ENCODE measurements at places on chromosomes 4 and X.

GRCh38 chrX:110403441-110404238 lies 45.0 kb downstream of the RTL9 start:
- DNase-seq = no peak

DNA sequence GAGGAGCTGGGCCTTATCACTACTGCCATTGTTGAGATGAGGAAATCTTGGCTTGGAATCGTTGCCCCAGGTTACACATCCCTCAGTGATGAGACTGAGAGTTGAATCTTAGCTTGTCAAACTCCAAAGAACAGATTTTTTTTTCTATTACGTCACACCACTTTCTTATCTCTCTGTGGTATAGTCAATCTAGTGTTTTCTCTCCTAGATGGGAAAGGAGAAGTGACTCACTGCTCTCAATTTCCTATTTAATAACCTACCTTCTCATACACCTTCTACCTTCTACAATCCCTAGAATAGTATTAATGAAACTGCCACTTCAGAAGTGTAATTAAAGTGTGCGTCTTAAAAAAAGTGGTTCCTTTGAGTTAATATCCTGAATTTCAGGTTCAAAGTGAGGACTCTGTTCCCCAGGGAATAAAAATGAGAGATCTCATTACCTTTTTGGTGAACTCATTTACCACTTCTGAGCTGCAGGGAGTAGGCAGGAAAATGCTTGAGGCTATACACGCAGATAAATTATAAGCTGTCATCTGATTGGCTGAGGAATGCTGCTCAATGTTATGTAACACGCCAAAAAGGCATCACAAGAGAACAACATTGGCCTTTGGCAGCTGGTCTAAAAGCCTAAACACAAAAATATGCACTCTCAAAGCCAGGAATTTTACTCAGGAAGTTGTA lies 59.3 kb downstream of the MAD2L1 start:
- DNase-seq = no peak

- no peak for DNase-seq
Observed at GRCh38 chrX:36504625-36505024, 503.5 kb upstream of the FAM47C start.

DNA sequence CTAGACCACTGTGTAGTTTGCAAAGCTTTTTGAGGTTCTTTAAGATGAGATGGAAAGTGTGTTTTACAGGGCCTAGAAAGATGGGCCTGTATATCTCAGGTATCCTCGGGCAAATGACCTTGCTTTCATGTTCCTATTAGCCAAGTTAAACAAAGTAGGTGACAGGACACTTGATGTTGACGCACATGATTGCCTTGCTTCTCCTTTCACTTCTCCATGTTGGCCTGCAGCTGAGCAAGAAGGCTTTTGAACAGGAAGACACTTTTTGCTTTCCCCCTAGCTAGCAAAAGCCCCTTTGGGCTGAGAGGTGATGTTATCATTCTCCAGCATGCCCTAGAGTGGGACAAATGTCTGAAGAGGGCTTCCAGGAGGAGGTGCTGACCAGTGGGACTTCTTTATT lies 202.1 kb downstream of the GPC3 start:
- no peak for DNase-seq

DNA sequence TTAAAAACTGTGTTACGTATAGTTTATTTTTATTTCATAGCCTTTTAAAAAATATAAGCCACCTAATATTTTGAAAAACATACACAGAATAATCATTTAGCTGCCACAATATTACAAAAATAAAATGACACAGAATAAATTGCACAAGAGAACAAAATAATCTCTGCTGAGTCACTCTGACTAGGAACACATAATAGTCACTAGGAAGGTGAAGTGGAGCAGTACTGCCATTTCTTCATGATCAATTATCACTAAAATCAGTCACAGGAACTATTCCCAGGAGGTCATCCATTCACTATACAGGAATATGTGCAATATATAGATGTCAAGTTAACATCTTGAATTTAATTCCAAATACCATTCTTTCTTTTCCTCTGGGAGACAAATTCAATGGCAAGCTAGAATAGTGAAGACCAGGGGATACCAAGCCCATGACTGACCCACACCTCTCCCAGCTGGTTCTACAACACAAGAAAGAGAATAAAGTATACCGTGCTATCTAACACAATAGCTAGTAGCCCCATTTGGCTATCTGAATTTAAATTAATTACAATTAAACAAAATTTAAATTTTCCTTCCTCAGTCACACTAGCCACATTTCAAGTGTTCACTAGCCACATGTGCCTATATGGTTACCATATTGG lies 5.9 kb downstream of the SMIM43 start:
- DNase-seq = no peak

DNA sequence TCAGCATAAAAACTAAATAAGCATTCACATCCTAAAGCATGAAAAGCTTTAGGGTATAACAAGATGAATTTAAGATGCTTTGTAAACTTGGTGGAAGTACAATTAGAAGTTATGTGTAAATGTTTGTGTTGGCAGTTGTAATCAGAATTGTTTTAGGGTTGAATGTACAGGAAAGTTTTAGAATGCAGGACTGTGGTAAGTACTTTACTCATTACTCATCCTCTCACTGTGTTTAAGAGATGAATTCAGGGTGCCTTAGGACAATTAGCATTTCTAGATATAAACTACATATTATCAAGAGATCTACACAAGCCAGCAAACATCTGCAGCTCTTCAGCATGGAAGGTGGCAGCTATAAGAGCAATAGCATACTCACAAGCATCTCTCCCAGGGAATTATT lies 77.5 kb upstream of the ELOVL6 start:
- no peak for DNase-seq

DNA sequence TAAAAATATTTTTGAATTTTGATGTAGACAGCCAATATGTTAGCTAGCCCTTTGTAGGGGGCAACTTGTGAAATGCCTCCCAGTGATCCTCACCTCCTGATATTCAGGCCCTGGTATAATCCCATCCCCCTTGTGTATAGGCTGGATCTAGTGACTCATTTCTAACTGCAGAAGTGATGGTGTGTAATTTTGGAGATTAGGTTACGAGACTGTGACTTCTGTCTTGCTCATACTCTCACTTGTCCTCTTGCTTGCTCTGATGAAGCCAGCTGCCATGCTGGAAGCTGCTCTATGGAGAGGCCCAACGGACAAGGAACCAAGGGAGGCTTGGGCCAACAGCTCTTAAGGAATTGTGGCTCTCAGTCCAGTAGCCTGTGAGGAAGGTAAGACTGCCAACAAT lies 61.7 kb downstream of the GPR82 start:
- no peak for DNase-seq

DNA sequence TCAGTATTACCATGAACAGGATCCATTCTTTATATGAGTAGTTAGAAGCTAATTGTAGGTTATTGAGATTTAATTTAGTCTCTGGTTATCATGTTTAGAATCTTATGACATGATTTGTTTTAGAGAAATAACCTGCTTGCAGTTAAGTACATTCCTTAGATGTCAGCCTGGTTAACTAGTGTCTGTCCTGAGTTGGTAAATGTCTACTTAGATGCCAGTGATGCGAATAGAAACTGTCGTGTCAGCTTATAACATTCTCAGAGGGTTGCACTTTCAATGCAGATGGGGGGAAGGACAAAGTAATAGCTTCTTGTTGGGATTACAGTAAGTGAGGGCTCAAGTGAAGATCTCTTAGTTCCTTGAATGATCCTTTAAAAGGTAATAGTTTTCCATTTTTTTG lies 227.8 kb upstream of the SPRY1 start:
- DNase-seq = no peak

DNA sequence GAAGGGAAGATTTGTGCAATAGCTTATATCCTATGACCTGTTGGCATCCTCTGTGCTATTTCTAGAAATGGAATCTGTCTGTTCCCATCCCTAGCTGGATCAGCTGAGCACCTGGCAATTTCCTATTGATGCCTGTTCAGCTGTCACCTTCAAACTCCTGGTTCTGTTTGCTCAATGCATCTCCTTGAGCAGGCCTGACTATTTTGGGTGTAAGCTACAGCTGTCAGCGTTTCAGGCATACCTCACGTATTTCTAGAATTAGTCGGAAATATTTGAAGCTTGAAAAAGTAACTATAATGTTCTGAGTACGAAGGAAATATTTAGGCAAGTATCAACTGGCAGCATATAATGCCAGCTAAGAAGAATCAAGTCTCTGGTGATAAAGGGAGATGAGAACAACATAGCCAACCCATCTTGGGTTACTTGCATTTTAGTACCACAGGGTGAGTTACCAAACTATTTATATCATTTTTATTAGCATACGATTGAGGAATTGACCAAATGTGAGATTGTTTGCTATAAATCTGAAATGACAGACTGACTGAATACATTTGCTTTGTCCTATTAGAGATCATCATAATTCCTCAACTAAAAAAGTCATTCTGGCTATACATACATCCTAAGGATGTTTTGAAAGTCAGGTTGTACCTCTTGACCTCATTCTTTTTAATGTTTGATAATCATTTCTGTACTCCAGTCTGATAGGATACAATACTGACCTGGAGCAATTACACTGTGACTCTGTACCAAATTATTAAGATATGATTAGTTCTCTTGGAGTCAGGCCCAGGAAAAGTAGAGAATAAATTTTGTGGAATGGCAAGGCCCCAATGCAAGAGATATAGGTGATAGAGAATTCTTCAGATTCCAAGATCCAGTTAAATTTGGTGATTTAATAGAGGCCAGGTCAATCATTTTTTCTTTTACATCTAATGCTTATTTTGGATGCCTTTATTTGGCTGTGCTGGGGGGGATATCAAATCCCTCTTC lies 36.4 kb upstream of the PLAC1 start:
- no peak for DNase-seq

DNA sequence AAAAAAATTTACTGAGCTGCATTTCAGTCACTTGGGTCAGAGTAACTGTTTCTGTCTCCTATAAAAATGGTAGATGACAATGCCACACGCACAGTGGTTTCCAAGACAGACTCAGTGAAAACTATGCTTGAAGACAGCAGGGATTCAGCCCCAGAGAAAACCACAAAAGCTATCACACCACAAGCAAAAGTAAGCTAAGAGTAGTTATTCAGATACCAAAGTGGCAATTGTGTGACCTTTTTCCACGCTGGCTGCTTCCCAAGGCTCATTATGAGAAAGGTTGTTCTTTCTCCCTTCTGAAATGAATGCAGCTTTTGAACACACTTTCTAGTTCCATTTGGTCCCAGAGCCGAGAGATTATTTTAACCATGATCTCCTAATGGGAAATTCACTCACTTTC lies 46.4 kb upstream of the GPM6B start:
- no peak for DNase-seq

DNA sequence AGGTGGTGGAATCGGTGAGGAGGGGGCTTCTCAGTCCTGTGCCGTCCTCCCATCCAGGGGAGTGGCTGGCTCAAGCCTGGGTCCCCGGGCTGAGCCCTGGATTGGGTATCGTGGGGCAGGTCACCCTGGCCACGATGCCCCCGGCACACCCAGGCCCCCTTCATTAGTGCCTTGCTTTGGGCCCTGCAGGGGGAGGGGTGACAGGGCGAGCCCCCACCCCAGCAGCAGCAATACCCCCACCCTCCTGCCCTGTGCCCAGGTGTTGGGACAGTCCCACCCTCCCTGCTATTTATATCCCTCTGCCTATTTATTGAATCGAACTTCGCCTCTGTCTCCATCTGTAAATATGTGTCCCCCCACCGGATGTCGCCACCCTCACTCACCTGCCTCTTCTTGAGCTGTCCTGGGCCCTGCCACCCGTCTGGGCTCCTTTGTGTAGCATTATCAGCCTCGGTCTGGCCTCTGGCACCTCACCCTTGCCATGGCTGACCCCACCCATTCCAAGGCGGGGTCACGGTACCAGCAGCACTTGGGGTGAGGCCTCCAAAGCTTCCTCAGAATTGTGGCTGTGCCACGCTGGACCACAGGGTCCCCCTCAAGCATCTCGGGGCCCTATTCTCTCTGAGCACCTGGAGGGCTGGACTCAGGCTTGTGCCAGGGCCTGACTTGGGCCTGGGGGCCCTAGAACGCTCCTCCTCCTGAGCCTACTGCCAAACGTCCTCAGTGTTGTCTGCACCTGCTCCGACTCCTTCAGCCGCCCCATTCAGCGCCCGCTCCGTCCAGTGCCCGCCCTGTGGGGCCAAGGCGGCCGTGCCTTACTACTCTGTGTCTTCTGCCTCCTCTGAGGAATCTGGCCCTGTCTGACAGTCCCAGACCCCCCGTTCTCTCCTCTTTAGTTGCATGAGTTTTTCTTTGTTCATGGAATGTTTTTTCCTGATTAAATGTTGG lies 6.1 kb downstream of the LAGE3 start:
- DNase-seq = no peak

DNA sequence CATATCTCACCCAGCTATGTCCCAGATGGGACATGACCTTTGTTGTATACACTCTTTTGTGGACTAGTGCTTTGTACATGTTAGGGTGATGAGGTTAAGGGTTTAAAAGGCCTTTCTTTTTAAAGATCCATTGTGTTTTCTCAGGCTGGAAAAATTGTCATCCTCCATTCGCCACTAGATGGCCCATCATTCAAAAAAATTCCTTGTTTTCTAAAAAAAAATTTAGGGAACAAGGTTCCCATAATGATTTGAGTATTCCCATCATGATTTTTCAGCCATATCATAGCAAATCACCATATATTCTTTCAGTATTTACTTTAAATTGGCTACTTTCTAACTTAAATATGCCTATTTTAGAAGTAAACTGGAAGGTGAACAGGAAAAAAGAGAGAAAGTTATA lies 91.9 kb upstream of the TMEM164 start:
- no peak for DNase-seq

GRCh38 chr4:54781756-54782155 lies 124.0 kb downstream of the KIT start:
- DNase-seq = no peak

- DNase-seq = no peak
Observed at GRCh38 chr4:88341227-88342192, 37.1 kb upstream of the HERC6 start.

- DNase-seq = no peak
Observed at GRCh38 chrX:135893294-135893817, at the start of the genes CT45A10 and SAGE1. Gene CT45A10 (minus strand): TSS chrX:135893444. CDS start chrX:135885344, 8,100 bp downstream. Gene SAGE1 (plus strand): TSS chrX:135893716. CDS start chrX:135896243, 2,527 bp downstream.

DNA sequence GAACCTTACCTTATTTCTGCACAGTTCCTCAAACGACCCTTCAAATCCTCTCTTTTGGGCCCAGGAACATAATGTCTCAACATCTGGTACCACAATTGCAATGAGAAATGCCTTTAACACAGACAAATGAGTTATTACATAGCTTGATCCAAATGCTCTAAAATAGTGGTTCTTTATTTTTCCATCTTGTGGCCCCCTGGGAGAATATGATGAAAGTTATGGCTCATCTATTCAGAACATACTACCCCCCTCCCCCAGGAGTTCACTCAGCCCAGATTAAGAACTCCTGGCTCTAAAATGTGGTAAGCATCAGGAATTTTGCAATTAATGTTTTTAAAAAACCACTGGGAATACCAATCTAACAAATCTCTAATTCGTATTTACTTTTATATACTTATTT lies 23.9 kb upstream of the CENPU start:
- no peak for DNase-seq

DNA sequence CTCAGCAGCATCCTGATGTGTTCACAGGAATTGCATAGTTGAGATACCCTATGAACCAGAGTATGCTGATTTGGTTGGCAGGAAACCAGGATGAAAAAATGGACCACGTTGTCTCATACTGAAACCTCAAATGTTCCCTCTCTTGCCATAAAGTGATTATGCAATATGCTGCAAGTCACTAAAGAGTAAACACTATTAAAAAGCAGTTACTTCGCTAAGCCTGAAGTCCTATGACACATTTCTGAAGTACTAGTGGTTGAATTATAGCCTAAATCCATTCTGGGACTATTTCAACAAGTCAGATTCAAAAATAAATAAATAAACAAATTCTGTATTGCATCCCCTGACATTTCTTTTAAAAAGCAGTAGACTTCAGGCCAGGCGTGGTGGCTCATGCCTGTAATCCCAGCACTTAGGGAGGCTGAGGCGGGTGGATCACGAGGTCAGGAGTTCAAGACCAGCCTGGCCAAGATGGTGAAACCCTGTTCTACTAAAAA lies 106.0 kb upstream of the NAP1L5 start:
- no peak for DNase-seq

- no peak for DNase-seq
Observed at GRCh38 chr4:82975792-82976191, 34.8 kb downstream of the LIN54 start.
